T-helper 2 cell treated with Interferon-gamma antibody and Interleukin-4, amounts not matched to agents 5 μg/mL and 100 μg/mL, for 36 hours (primary cell): ENCODE measurements at places on chromosomes 7 and 10.

DNA sequence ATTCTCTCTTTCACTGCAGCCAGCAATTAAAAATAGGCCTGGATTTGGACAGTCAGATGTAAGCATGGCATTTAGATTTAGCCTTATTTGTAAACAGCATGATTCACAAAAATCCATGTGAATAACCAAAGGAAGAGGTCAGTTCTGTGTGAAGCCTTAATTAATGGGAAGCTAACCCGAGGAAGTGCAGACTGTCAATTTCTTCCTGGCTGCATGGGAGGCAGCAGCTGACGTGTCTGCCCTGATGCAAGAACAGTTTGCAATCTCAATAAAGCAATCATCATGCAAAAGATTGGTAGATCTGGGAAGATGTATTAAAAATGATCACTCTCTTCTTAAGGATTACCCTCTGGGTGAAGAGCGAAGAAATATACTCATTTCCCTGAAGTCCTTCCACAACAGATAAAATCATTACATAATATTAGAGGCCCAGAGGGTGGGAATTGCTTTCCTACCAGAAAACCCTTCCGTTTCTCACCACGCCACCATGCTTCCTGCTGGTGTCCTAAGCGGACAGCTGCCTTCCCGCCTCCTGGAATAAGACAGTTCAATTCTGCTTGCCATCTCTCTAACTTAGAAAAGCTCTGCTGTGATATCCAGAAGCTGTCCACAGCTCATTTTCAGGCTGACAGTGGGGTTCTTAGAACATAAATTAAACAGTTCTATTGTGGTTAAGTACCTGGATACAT lies 526.7 kb upstream of the NRP1 start:
- no peak for DNase-seq

- peak; percentile 28 for DNase-seq
Observed at GRCh38 chr7:29035044-29035740, 77.1 kb upstream of the TRIL start.

DNA sequence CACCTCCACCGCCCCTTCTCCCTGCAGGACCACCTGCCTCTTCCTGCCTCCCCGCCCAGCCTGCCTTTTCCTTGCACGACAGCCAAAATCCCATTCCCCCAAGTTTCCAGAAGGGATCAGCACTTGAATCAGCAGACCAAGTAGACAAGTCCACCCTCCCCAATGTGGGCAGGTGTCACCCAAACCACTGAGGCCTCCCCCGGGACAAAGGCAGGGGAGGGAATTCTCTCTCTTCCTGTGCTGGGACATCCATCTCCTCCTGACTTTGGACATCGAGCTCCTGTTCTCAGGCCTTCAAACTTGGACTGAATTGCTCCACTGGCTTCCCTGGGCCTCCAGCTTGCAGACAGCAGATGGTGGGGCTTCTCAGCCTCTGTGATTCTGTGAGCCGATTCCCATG lies 21.6 kb upstream of the PSMG3 start:
- DNase-seq: no peak

GRCh38 chr10:28850784-28851183 lies 173.5 kb downstream of the BAMBI start:
- no peak for DNase-seq

DNA sequence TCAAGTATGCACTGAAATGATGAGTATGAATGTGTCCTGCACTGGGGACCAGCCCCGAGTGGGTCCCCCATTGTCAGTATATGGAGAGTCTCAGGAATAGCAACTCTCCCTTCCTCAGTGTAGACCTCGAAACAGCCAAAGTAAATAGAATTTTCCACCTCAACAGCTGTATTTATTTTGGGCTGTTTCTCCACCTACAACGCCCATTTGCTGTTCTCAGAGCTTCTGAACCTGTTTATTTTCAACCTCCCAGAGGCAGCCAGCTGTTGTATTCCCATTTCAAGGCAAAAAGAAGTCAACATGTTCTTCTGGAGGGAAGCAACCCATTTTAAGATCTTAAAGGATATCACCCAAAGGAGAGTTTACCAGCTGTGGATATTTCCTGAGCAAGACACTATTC lies 59.6 kb upstream of the BICC1 start:
- DNase-seq: no peak

- no peak for DNase-seq
Observed at GRCh38 chr10:44832595-44833390, 78.3 kb upstream of the TMEM72 start.
